ENCODE measurements at places on chromosomes 4 and X. TPM values are rescaled to one million over a fixed set of nuclear protein-coding genes. Genes with fewer than 3 reads are reported as not detected.

Gene GAB3
- polyA plus RNA-seq, result 2.8 TPM

Gene MID2
- polyA plus RNA-seq, result 6.5 TPM

Gene CNKSR2
- 0.53 TPM for polyA plus RNA-seq

Gene ARHGAP36
- polyA plus RNA-seq, result not detected

Gene FABP2
- polyA plus RNA-seq, result not detected

Gene TRIM60
- polyA plus RNA-seq, result not detected

Gene CLRN2
- polyA plus RNA-seq, result not detected
